CD4-positive, alpha-beta memory T cell (primary cell): ENCODE measurements at places on chromosomes 12 and 14. TPM values are rescaled to one million over a fixed set of nuclear protein-coding genes. Genes with fewer than 3 reads are reported as not detected.

GRCh38 chr14:35482994-35483515, 50.9 kb upstream of the INSM2 start:
- DNase-seq: no peak

Gene TAS2R31
- polyA plus RNA-seq: not detected

Gene ATL1
- polyA plus RNA-seq: 1.6 TPM

Gene OR10A7
- not detected for polyA plus RNA-seq

DNA sequence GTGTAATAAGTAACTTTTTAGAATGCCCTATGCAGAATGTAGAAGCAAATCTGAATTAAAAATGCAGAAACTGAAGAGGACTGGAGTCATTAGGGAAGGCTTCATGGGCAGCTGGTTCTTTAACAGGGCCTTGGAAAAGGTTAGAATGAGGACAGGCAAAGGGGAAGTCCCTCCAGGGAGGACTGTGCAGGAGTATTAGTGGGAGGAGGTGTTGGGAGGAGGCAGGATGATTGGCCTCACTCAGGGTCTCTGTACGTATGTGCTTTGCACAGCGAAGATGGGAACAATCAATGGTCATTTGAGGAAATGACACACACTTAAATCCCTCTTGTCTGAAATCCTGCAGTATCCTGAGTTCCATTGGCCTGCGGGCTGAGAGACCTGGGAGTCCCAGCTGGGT, 119.7 kb downstream of the PTCSC3 start:
- DNase-seq: no peak

GRCh38 chr14:72771561-72771960, 122.3 kb downstream of the DPF3 start:
- DNase-seq: no peak

GRCh38 chr12:123111498-123112165, 39.3 kb downstream of the PITPNM2 start:
- no peak for DNase-seq

- no peak for DNase-seq
Observed at GRCh38 chr14:101133068-101133467, 229.5 kb upstream of the RTL1 start.

- no peak for DNase-seq
Observed at GRCh38 chr14:22489244-22489545, 99.8 kb downstream of the DAD1 start.

DNA sequence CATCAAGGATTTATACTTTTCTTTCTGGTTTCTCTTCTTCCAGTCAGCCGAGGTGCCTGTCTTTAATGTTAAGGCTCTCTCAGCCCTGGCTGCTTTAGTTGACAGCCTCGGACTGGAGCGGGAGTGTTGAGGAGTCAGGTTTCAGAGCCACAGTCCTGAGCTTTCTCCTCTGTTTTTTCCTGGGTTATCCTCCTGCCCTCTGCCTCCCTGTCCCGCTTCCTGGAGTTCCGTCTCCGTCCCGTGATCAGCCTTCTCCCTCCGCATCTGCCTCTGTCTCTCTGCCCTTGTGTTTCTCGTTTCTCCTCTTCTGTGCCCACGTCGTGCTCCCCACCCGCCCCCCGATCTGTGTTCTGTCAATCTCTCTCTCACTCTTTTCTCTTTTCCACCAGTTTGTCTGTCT, 33.0 kb downstream of the IQSEC3 start:
- no peak for DNase-seq

Gene KRT85
- polyA plus RNA-seq: not detected

DNA sequence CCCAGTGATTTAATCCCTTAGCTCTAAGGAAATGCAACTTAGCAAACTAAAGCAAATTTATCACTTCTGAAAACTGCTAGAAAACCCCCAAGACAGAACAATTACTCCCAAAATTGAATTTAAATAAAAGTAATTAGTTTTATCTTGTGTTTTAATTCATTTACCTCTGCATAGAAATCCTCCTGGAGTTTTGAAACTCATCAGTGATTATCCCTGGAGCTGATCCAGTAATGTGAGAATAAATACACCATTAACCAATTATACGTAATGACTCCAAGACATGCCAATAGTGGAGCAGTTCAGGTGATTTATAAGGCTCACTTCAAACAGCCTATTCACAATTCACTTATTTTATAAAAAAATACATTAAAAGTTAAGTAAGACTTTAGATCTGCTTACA, 855.3 kb upstream of the FLRT2 start:
- no peak for DNase-seq

- no peak for DNase-seq
Observed at GRCh38 chr12:117967043-117967442, 1.7 kb downstream of the KSR2 start.

GRCh38 chr14:78383060-78383459, 212.9 kb downstream of the NRXN3 start:
- no peak for DNase-seq

- peak; percentile 48 for DNase-seq
Observed at GRCh38 chr12:48105321-48105866, 485 bp downstream of the SENP1 start.

GRCh38 chr12:45350861-45351260, 135.0 kb downstream of the ANO6 start:
- no peak for DNase-seq

DNA sequence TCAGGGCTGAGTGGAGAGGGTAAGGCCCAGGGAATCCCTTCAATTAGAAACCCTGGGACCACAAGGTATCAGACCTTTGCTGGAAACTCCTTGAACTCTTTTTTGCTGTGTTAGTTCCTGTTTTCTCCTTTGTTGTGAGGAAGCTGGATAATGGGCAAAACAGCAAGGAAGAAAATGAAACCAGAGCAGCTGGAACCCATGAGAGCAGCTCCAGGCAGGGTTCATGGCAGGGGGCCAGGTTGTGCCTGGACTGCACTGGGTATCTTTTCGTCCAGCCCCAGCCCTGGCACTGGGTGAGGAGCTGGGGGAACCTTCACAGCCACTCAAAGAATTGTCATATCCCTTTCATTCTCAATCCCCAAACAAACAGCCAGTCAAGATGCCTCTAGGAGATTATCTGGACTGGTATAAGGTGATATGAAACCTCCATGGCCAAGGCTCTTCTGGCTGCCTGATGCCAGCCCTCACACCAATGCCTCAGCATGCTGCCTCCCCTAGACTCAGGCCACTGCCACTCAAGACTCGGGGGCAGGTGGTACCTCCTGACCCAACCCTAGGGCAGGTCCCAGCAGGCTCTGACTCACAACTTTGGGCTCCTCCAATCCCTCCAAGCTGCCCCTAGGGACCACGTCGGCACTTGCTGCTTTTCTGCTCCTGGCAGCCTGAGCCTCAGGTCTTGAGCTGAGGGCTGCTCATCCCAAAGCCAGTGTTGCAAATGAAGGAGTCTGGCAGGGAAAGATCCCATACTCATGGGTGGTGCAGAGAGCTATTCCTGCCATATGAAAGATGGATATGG, 16.5 kb downstream of the FAM186B start:
- DNase-seq: no peak

Gene RIMBP2
- not detected for polyA plus RNA-seq

Gene BMP4
- 1.1 TPM for polyA plus RNA-seq

DNA sequence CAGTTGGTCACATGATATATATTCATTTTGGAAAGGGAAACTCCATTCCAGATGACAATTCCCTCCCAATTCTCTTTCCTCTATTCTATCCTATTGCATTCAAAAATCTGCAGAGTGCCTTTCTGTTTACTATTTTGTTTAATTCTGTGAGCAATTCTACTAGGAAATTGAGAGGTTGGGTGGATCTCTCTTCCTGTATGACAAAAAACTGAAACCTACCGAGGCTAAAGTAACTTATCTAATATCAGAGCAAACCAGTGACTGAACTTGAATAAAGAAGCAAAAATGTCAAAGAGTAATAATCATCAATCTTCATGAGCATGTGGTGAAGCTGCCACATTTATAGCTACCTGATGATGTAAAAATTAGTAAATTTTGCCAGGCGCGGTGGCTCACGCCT, 16.6 kb upstream of the ACTN1 start:
- no peak for DNase-seq

GRCh38 chr12:100741084-100741711, 53.4 kb upstream of the ANO4 start:
- DNase-seq: no peak

GRCh38 chr12:6226679-6227051, 26.5 kb downstream of the CD9 start:
- DNase-seq: no peak

- DNase-seq: peak; percentile 51
Observed at GRCh38 chr14:59189091-59189785, 771 bp downstream of the DAAM1 start.

DNA sequence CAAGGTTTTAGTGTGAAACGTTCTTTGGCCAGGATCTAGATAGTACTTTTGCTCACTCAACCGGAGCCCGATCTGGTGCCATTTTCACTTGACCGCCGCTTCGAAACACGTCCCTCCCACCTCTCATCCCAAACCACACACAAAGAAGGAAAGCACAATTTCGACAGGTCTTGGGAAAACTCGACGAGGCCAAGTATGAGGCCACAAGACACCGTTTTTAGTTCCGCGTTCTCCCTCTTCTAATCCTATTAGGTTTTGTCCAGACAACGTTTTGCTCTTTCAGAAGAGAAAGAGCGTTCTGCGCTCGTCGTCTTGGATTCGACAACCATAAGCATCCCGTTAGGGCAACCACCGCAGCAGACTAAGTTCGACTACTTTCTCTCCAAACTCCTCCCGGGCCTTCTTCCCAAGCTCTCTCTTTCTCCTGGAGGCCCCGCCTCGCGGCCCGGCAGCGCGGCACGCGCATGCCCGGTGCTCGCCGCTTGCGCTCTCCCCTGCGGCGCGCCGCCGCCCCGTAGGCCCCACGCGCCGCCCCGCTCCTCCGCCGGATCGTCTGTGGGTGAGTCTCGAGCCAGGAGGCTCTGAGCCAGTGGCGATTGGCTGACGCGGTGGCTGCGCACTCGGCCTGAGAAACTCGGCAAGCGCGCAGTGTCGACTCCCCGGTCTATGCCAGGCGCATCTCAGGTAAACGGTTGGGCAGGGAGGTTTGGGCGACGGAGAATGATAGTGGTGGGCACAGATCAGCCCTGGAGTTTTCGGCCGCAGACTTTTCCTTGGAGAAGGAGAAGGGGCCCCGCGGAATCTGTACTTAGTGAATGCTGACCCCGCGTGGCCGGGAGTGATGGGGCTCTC, at the start of gene MIPOL1:
Gene MIPOL1, plus strand, starts transcription at position 517 of the 852 bp plus-strand sequence. CDS start 49,952 bp downstream, outside the sequence.
- no peak for DNase-seq

GRCh38 chr14:53462931-53463778, 310.0 kb upstream of the DDHD1 start:
- DNase-seq: no peak

GRCh38 chr12:5248230-5248629, 183.7 kb upstream of the NTF3 start:
- DNase-seq: no peak

GRCh38 chr14:50379563-50379962, 17.1 kb downstream of the CDKL1 start:
- DNase-seq: no peak

Gene CHD8
- polyA plus RNA-seq: 38.4 TPM

DNA sequence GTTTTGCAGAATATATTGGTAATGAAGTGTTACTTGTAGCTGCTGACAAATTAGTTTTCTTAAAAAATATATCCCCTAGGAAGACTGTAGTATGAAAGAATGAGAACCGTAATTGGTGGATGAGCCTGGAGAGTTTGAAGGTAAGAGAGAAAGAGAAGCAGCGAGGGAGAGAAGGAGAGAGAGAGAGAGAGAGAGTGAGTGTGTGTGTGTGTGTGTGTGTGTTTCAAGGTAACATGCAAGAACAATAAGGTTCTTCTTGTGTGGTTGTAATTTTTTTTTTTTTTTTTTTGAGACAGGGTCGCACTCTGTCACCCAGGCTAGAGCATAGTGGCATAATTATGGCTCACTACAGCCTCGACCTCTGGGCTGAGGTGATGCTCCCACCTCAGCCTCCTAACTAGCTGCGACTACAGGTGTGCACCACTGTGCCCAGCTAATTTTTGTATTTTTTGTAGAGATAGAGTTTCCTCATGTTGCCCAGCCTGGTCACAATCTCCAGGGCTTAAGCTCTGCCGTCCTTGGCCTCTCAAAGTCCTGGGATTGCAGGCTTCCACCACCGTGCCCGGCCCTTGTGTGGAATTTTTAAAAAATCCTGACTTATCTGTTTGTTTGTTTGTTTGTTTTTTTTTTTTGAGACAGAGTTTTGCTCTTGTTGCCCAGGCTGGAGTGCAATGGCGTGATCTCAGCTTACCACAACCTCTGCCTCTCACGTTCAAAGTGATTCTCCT, 73.7 kb downstream of the RASSF3 start:
- DNase-seq: no peak

DNA sequence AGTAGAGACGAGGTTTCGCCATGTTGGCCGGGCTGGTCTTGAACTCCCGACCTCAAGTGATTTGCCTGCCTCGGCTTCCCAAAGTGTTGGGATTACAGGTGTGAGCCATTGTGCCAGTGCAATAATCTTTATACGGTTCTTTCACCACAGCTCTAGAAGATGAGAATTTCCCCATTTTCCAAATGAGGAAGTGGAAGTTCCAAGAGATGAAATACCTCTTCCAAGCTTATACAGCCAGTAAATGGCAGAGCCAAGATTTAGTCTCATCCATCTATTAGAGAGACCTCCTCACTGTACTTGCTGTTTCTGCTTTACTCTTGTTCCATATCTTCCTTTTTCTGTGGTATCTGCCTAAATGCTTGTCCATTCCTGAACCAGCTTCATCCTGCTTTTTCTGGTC, 3.1 kb upstream of the LMNTD1 start:
- DNase-seq: no peak

GRCh38 chr12:31300341-31300740, 25.6 kb downstream of the SINHCAF start:
- no peak for DNase-seq

DNA sequence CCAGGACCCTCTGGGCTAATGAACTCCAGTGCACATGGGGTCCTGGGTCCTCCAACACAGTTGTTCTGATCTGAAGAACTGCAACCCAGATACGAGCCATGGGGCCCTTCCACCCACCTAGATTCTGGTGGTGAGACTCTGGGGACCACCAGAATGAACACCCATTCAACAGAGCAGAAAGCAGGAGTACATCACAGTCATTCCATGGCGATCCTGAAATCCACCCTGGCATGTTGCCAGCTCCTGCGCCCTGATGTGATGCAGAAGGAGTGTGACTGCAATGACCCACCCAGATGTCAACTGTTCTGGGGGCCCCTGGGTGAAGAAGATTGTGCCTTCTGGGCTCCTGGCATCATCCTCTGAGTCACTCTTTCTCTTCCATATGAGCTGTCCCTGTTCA, 211.6 kb downstream of the KIF26A start:
- no peak for DNase-seq

- DNase-seq: no peak
Observed at GRCh38 chr14:65286443-65286842, 126.1 kb upstream of the FUT8 start.

DNA sequence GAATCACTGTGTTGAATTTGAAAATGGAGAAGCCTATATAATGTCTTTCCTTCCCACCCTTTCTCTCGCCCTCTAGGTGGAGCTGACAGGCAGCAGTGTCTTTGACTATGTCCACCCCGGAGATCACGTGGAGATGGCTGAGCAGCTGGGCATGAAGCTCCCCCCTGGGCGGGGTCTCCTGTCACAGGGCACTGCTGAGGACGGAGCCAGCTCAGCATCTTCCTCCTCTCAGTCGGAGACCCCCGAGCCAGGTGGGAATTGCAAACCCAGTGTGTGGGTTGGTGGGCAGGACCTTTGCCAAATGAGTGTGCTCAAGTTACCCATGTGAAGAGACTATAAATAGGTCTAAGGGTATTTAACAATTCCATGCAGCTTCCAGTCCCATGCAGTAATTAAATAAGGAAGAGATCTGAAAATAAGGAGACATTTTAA, 274.7 kb downstream of the EGLN3 start:
- DNase-seq: no peak
